ENCODE measurements at places on chromosomes 3 and 15. TPM values are rescaled to one million over a fixed set of nuclear protein-coding genes. Genes with fewer than 3 reads are reported as not detected.
A peak's percentile ranks its signal among the peaks of the same experiment; 100 is the strongest.

GRCh38 chr3:33149342-33149741 is 35.5 kb downstream of the CRTAP start:
- DNase-seq, result no peak

DNA sequence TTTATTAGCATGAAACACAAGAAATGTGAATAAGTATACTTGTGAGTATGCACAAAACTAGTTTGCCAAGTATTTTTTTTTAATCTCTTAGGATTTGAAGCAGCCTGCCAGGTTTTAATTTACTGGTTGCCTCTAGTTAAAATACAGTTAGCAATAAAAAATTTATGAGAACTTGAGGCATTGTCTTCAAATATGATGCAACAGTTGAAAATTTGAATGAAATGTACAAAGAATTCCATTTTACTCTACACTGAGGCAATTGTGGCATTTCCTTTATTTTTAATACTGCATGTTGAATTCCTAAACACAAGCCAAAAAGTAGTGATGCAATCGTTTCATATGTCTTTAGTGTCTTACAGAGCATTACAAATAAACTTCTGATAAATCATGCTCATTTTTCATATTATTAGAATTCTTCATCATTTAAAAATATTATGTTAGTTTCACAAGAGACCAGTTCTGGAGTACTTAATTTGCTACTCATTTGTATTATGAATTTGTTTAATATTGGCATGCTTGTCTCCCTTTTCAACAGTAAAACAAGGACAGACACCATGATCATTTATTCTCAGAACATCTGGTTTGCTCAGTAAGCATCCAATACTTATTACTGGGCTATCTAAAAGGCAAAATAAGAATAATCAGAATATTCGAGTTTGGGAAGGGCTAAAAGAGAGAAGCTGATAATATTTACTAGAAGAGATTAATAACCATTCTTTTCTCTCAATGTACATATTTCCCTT is 124.8 kb upstream of the PTX3 start:
- DNase-seq, result no peak

DNA sequence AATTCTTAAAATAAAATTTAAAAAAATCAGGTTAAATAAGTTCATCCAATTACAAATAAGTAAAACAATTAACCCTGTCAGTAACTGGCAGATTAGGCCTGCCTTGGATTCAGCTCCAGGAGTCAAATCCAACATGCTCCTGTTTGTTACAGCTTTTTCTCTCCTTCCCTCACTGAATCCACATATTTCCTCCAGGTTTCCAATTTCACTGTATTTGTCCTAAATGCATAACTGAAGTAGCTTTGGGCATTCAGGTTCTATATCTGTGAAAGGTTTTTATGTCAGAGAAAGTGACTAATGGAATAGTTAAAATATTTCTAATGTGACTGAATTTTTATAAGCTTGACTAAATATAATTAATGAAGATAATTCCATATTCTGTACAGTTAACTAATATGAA is 79.7 kb downstream of the IFT80 start:
- DNase-seq, result no peak

DNA sequence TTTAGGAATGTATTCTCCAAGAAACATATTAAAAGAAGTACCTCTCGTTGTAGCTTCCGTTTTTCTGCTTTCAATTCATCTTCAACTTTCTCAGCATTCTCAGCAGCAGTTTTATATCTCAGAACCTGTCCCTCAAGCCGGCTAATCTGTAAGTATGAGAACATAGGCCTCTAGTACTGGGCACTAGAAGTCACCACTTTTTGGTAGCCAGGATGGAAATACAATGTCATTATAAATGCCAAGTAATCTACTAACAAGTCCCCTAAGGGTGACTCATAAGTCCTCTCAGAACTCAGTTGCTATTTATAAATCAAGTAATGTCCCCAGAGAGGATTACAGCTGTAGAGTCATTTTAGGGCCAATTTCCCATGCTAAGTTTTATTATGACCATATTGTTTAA is 61.1 kb downstream of the MLH1 start:
- peak; percentile 32 for DNase-seq

GRCh38 chr3:188236271-188236670 is 82.3 kb downstream of the LPP start:
- DNase-seq, result no peak

DNA sequence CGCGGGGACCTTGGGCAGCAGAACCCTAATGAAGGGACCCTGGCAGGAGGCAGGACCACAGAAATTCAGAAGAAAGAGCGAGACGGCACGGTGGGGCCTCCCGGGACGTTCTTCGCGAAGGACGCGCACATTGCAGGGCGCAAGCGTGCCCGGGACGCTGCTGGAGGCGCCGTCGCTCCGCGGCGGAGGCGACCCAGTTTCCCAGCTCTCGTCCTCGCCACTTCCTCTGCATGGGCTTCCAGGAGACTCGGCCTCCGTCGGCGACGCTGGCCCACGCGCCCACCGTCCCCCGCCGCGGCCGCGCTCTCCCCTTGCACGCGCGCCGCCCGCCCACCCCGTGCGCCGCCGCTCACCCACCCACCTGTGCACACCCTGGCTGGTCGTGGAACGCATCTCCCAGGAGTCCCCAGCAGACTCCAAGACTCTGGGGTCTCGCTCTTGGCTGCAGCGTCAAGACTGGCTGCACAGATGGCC is 31.8 kb upstream of the SMAD3 start:
- DNase-seq, result no peak

DNA sequence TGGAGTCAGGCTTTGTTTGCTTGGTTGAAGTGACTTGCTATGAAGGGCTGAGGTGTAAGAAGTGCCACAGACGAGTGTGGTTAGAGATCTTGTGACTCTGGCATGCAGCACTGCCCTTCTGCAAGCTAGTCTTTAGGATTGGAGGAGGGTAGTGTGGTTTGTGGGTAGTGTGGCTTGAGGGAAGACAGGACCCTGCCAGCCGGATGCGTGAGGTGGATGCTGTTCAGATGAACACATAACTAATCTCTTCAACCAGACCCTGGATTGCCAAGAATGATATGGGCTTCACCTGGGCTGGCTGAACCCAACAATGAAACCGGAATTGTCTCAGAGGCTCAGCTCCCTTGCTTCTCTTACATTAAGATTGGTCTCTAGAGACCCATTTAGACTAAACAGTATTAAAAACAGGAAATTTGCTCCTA is 32.7 kb downstream of the STARD9 start:
- DNase-seq, result peak; percentile 71

DNA sequence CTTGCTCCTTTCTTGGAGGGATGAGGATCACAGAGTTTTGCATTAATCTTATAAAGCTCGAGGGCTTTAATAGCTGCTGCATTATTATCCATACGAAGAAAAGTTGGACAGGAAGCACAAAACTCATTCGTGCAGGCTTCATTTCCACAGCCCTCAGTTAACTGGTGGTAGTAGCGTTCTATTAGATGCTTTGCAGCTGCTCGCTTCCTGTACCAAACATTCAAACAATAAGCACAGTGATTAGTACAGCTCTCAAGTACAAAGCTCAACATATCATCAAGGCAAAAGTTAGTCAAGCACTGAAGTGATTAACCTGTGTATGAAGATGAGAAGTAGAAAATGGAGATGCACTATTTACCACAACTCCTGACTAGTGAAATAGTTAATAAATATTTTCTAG is 63.3 kb downstream of the UBE3A start:
- no peak for DNase-seq

DNA sequence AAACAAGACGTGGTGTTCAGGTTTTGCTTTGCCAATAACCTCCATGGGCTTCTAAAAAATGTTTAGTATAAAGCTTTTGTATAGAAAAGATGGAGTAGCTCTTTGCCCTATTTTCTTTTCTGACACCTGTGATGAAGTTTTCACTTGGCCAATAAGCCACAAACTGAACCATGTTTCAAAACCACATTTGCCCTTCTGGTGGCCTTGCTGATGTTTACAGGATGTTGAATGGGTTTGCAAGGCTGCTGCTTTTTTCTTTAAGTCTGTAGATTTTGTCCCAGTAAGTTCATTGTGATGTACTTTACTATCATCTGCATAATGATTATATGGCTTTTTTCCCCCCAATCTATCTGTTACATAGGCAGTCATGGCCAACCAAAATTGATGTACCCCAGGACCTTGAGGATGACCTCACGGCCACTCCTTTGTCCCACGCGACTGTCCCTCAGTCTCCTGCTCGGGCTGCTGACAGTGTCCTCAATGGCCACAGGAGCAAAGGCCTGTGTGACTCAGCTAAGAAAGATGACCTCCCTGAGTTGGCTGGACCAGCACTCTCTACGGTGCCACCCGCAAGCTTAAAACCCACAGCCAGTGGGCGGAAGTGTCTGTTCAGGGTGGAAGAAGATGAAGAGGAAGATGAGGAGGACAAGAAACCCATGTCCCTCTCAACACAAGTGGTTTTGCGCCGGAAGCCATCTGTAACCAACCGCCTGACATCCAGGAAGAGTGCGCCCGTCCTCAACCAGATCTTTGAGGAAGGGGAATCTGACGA is 60.8 kb downstream of the SNRK start:
- no peak for DNase-seq

GRCh38 chr3:161409069-161409468 is 37.8 kb upstream of the SPTSSB start:
- DNase-seq, result no peak

CFAP100 gene
- not detected for total RNA-seq

ECE2 gene
- total RNA-seq, result not detected

TBC1D2B gene
- total RNA-seq, result 28.7 TPM

DLEC1 gene
- total RNA-seq, result 0.08 TPM

KLHL40 gene
- total RNA-seq, result not detected

COL8A1 gene
- 0.10 TPM for total RNA-seq
